ENCODE measurements at places on chromosomes 2 and 18.

- DNase-seq = peak; percentile 74
These were observed 105.0 kb upstream of the CDC42EP3 start for GRCh38 chr2:37776487-37776886.

DNA sequence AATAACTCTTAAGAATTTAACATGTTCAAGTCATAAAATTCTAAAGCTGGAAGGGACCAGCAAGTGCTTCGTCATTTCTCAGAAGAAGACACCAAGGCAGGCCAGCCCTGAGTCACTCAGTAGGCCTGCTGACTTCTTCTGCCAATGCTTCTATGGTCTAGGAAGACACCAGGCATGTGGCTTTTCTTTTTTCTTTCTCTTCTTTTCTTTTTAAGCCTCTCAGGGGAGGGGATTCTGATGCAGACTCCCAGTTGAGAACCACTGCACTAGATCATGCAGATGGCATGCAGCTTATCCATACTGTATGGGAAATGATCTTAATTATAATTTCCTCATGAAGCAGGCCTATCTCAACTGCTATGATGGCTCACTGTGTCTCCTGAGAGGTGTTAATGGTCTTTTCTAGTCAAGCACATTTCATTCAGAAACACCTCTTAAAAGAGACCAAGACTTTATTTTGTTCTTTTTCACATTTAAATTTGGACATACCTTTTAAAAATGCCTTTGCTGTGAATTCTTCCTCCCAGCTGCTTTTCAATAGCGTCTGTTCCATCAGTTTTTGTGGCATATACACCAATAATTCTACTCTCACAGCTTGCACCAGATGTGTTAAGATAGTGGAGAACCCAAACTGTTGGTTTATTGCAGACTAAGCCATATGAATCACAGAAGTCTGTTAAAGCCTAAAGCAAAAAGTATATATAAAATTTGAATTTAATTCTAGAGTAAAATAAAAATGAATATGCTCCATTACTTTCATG, 11.3 kb downstream of the KCTD18 start:
- DNase-seq = peak; percentile 11

DNA sequence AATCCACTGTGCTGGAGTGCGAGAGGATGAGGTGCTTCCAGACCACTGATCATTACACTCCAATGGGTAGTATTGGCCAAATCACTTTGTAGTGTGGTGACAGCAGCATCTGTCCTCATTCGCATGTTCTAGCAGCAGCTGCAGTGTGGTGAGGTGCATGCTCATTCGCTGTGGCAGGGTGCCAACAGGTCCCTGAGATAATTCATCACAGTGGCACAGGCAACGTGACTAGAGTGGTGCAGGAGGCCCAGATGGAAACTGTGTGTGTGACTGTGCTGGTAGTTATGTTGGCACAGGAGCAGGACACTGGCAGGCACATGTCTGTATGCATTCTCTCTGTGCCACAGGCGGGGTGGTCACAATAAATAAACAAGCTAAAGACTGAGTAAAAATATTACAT, 329.5 kb upstream of the SYT4 start:
- DNase-seq = no peak

DNA sequence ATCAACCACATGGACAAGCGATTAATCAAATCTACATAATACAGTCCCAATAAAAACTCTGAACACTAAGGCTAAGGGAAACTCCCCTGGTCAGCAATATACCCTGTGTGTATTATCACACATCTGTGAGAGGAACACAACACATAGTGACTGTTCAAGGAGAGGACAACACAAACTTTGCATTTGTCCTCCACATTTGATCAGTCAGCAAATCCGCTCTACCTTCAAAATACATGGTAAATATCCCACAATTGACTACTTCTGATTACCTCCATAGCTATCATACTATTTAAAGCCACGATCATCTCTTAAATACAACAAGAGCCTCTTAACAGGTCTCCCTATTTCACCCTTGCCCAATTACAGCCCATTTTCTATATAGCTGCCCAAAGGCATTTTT, 45.6 kb downstream of the SS18 start:
- DNase-seq = no peak

DNA sequence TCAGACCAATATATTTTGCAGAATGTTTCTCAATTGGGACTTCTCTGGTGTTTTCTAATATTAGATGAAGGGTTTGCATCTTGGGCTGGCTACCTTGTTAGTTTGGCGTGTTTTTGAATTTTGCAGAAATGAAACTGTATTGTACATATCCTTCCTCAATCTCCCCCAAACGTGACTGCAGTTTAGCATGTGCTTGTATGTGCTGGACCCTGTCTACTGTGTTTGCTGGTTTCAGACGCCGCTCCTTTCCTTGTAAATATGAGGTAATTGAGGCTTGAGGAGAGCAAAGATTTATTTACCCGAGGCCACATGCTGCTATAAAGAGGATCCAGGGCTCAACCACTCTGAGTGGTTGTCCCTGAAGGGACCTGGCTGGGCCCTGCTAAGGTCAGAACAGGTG, 57.2 kb downstream of the NGEF start:
- no peak for DNase-seq

DNA sequence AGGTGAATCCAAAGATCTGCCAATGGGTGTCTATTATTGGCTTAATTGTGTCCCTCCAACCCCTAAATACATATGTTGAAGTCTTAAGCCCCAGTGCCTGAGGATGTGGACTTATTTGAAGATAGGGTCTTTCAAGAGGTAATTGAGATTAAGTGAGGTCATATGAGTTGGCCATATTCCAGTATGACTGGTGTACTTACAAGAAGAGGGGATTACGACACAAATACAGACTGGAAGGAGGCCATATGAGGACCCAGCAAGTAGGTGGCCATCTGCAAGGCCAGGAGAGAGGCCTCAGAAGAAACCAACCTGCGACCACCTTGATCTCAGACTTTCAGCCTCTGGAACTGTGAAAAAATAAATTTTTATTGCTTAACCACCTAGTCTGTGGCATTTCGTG, 121.1 kb upstream of the FN1 start:
- DNase-seq = peak; percentile 58

GRCh38 chr18:78912844-78913243, 66.8 kb upstream of the SALL3 start:
- no peak for DNase-seq

DNA sequence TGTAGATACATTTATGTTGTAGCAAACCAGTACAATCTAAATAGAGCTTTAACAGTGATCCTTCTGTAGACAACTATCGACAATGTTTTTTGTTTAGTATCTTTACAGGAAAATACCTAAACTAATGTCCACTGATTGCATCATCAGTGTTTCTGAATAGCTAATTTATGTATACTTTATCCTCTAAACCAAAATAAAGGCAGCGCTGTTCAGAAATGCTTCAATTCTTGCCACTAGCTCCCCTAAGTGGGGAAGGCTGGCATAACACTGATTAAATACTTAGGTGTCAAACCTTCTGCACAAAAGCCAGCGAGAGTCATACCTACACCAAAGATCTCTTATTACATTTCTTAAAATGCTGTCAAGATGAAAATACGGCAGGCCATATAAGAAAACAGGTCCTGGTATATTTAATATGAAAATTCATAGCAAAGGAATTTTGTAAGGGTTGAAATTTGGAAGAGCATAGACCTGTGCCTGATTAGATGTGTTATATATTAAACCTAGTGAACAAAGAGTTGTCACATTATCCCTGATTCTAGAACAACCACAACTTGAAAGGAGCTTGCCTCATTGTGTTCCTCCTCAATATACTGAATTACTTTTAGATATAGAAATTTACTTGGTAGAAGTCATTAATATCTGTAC, 1693.4 kb upstream of the SLC39A10 start:
- peak; percentile 39 for DNase-seq

DNA sequence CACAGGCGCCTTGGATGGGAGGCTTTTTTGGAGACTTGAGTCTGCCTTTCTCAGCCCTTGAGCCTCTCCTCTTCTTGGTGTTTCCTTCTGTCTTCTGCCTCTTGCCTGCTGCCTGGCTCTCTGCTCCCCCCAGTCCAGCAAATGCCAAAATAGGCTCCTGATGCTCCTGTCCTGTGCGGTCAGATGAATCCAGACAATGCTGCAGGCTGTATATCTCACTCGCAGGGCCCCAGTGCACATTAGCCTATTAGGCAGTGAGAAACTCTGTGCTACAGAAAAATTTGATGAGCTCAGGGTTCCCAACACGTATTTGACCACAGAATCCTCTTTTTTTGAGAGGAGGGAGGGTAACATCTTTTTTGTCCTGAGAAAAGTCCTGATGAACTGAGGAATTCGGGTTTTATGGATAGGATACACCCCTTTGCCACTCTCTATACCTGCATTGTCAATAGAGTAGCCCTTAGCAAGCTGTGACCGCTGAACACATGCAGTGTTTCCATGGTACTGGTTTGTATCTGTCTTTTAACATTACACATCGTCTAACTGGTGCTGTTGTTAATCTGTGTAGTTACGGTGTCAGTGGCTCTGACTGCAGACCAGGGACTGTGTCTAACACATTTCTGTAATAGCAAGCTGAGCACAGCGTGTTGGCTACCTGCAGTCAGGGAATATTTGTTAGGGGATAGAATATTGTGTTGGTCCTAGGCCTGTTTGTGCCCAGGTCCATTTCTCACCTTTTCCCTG, 50.8 kb downstream of the FAM228A start:
- no peak for DNase-seq

DNA sequence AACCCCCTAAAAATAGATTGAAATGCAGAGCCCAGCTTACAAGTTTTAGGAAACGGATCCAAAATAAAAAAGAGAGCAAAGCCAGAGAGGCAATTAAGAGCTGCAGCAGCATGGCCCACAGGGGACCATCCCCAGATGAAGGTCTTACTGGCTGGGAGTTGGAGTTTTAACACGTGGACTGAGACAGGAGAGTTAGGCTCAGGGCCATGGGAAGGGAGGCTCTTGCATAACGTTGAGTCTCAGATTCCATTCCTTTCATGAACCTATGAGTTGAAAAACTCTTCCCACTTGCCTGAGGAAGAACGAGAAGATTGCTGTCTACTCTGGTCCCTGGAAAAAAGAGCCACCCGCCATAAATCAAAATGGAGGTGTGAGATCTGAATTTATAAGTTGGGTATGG, 101.8 kb upstream of the NDUFV2 start:
- DNase-seq = no peak

DNA sequence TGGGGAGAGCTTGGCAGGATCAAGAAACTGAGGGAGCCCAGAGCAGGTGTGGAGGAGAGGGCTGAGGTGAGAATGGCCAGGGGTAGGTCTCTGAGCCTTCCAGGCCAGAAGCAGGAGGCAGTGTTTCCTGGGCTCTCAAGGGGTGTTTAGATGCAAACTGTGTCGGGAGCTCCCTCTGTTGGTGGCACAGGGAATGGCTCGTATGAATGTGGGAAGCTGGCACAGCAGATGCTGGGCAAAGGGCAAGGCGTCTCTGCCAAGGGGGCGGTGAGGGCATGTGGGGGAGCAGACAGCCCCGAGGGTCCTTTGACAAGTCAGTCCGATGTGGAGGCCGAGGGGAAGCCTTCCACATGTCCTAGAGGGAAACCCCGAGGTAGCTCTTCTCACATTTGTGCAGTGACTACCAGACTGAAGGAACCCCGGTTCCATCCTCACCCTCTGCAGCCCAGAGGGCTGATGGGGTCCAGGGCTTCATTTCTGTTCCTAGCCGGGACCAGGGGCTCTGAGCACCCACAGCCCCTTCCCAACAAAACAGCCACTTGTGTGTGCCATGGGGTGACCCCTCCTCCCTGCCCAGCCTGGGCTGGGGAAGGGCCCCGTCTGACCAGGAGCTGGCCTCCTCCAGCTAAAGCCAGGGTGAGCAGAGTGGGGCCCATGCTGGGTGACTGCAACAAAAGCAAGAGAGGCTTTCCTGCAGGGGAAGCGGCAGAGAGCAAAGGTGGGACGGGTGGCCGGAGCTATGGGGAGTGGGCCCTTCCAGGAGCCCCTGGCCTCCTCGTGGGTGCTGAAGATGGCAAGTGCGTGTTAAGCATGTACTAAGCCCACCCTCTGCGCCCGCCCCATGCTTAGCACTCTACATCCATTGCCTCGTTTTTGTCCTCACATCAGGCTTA, 103.4 kb downstream of the SEPTIN10 start:
- peak; percentile 49 for DNase-seq

DNA sequence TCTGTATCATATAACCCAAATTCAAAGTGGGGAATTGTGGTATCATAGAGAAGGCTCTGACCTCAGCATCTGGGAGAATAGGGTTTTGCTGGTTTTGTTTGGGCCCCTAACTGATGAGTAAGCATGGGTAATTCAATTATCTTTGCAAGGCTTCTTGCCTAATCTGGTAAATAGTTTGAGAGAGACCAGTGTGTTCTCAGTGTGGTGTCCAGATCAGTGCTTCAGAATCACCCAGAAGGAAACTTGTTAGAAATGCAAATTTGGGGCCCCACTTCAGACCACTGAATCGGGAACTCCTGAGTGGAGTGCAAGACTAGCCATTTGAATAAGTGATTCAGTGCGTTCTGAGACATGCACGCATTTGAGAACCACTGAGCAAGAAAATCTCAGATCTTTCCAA, 282.7 kb downstream of the EPHA4 start:
- peak; percentile 60 for DNase-seq

- peak; percentile 80 for DNase-seq
These were observed 456.3 kb downstream of the DLGAP1 start for GRCh38 chr18:3998698-3999333.

DNA sequence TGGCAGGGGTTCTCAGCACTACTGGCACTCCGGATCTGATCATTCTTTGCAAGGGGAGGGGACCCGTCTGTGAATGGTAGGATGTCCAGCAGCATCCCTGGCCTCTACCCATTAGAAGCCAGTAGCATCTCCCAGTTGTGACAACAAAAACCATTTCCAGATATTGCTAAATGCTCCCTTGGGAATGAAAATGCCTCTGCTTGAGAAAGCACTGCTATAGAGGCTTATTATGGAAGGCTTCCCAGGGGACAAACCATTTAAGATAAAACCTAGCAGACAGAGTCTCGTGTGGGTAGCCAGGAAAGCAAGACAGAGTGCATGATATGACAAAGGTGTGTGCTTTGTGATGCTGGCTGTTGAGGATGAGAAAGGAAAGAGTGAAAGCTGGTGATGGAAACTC, 273.7 kb downstream of the TMX3 start:
- DNase-seq = no peak

Data from fibroblast of lung (primary cell).